ENCODE measurements at places on chromosomes 4 and X. TPM values are rescaled to one million over a fixed set of nuclear protein-coding genes. Genes with fewer than 3 reads are reported as not detected.
A peak's percentile ranks its signal among the peaks of the same experiment; 100 is the strongest.

The FAM133A gene
- 0.03 TPM for total RNA-seq

The GAK gene
- total RNA-seq = 36.9 TPM

The TXK gene
- total RNA-seq = 1.9 TPM

The TNMD gene
- total RNA-seq = not detected

The CXCR3 gene
- not detected for total RNA-seq

The SLITRK2 gene
- total RNA-seq = not detected

The GAGE13 gene
- total RNA-seq = not detected

GRCh38 chr4:129926936-129927335, 831.0 kb downstream of the C4orf33 start:
- H3K27me3 ChIP-seq = no peaks in the 10 kb centered on the region
- DNase-seq = no peak
- no peaks in the 10 kb centered on the region for H3K4me1 ChIP-seq
- no peak overlapping the region for H3K4me3 ChIP-seq
- H3K36me3 ChIP-seq = no peaks in the 10 kb centered on the region

DNA sequence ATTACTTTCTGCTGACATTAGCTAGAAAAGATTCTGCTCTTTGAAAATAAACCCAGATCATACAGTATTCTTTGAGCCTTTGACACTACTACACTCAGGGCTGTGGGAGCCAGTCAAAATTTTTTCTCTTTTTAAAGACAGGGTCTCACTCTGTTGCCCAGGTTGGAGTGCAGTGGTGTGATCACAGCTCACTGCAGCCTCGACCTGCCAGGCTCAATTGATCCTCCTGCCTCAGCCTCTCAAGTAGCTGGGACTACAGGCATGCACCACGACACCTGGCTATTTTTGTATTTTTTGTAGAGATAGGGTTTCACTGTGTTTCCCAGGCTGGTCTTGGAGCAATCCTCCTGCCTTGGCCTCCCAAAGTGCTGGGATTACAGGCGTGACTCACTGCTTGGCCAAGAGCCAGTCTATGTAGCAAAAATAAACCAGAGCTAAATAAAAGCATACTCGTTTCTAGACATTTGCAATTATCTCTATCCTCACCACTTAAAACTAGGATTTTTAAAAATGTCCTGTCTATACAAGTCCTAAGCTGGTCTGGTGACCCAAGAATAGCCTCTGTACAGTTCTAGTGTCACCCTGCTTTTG, 43.2 kb downstream of the AKAP4 start:
- H3K27ac ChIP-seq = no peak overlapping the region
- no peaks in the 10 kb centered on the region for H3K27me3 ChIP-seq
- H3K4me1 ChIP-seq = no peaks in the 10 kb centered on the region

- H3K27ac ChIP-seq = no peak overlapping the region
- DNase-seq = no peak
- H3K4me3 ChIP-seq = no peak overlapping the region
- H3K36me3 ChIP-seq = no peaks in the 10 kb centered on the region
- H3K27me3 ChIP-seq = 0 out of 2 replicates have a peak, but pooled peaks cover 5% of the 10 kb centered on the region
These were observed 385.2 kb downstream of the BMPR1B start for GRCh38 chr4:95142932-95143331.

DNA sequence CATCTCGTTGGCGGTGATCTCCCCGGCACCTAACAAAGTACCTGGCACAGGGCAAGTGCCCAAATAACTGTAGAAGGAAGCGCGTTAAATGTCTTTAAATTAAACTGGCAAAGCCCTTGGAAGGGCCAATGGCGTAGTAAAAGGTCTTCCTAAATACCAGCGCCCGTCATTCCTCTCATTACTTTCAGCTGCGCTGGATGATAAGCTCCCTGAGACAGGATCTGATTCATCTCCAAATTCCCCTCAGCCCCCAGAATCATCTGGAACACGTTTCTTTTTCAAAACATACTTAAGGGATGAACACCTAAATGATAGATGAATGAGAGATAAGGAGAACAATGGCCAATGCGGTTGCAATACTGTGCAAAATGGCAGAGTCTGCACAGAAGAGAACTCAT, 95.1 kb downstream of the AFAP1 start:
- H3K27me3 ChIP-seq = no peaks in the 10 kb centered on the region
- H3K4me3 ChIP-seq = no peak overlapping the region

DNA sequence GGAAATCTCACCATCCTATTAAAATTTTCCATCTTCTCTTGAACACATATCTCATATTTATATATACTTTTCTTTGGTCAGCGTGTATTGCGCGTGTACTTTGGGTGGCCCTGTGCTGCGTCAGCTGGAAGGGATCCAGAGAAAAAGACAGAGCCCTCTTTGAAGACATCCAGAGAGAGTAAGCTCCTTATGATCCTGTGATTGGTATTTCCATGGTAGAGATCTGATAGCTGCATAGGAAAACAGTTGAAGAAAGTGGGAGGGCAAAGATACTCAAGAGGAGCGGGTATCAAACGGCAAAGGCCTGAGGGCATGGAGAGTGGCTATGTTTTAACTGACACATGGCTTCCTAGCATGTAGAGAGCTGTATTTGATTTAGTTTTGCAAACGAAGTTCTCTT, 4.4 kb upstream of the HPGD start:
- peaks cover 6% of the 10 kb centered on the region for H3K4me1 ChIP-seq
- no peak overlapping the region for H3K4me3 ChIP-seq
- H3K27me3 ChIP-seq = peaks cover 22% of the 10 kb centered on the region
- no peak overlapping the region for H3K27ac ChIP-seq
- H3K36me3 ChIP-seq = no peaks in the 10 kb centered on the region
- DNase-seq = no peak

DNA sequence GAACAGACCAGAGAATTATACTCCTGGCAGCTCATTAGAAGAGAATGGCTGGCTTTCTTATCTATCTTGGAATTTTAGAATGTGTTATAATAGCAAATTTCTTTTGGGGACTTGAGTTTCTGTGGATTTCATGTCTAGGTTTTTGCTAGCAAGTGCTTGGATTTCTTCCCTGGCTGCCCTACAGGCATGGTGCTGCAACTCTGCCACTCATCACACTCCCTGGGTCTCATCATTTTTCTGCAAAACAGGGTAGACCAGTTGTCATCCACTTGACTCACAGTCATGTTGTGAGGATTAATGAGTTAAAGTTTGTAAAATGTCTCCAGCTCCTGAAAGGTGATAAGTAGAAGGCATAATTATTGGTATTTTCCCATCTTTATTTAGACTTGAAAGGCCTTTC, 60.7 kb upstream of the LCORL start:
- no peaks in the 10 kb centered on the region for H3K36me3 ChIP-seq
- H3K4me1 ChIP-seq = no peaks in the 10 kb centered on the region
- no peak overlapping the region for H3K4me3 ChIP-seq
- H3K27me3 ChIP-seq = 0 out of 2 replicates have a peak, but pooled peaks cover 4% of the 10 kb centered on the region

GRCh38 chrX:118702741-118703140, 24.7 kb upstream of the IL13RA1 start:
- no peak overlapping the region for H3K27ac ChIP-seq
- H3K4me3 ChIP-seq = no peak overlapping the region
- DNase-seq = peak; percentile 30
- no peaks in the 10 kb centered on the region for H3K27me3 ChIP-seq
- H3K4me1 ChIP-seq = peaks cover 7% of the 10 kb centered on the region

DNA sequence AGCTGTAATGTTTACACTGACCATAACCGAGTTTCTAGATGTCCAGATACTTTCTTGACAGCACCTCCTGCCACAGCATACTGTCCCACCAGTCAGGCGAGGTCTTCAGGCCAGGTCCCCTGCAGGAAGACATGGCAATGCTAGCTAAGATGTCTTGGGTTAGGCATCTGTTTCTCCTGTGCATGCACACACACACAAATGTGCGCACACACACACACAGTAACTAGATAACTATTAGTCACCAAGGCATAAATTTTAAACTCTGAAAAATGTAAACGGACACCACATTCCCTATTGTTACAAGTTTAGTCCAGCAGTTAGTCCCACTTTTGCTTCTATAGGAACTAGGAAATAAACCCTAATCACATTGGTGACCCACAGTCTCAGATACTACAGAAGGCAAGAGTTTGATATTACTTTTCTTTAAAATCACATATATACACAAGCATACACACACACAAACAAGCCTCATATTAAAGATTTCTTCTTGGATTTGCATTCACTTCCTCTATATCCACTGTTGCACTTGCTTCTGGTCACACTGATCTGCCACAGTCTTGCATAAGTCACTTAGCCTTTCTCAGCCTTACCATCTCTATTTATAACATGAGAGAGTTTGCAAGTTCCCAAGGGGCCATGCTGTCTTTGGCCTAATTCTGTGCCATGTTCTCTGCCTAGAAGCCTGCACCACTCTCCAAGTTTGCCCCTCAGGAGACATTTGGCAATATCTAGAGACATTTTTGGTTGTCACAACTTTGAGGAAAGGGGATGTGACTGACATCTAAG, 32.2 kb downstream of the IL21 start:
- H3K36me3 ChIP-seq = no peaks in the 10 kb centered on the region
- H3K27ac ChIP-seq = no peak overlapping the region
- peak; percentile 21 for DNase-seq

DNA sequence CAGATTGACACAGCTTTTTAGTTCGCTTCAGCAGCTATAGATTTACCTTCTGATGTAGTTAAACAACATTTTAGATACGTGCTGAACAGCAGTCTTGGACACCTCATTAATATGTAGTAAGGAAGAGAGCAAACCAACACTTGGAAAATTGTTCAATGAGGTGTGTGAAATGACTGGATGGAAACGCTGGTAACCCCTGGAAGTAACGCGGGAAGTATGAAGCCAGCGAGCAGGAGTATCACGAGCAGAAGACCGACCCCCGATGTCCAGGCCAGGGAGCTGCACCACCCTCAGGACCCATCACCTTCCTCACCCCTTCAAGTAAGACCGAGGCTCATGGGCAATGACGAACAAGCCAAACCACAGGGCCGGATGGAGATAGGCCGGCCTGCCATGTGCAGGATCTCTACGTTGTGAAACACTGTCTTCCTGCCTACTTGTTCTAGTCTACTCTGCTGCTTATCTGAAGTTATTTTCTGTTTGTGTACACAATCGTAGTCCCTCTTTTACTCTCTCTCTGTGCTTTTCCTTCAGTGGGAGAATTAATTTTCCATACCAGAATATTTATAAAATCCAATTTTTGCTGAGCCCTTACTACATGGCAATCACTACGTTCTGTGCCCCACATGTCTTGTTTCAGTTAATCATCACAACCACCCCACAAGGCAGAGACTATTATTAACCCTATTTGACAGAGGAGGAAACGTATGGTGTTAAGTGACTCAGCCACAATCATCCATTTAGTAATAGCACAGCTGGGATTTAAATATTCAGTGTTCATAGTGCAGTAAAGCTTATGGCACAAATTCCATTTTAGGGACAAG, 221.7 kb downstream of the APBB2 start:
- H3K4me3 ChIP-seq = no peak overlapping the region
- DNase-seq = no peak
- H3K27me3 ChIP-seq = no peaks in the 10 kb centered on the region
- H3K36me3 ChIP-seq = no peaks in the 10 kb centered on the region
- H3K4me1 ChIP-seq = peaks cover 36% of the 10 kb centered on the region

DNA sequence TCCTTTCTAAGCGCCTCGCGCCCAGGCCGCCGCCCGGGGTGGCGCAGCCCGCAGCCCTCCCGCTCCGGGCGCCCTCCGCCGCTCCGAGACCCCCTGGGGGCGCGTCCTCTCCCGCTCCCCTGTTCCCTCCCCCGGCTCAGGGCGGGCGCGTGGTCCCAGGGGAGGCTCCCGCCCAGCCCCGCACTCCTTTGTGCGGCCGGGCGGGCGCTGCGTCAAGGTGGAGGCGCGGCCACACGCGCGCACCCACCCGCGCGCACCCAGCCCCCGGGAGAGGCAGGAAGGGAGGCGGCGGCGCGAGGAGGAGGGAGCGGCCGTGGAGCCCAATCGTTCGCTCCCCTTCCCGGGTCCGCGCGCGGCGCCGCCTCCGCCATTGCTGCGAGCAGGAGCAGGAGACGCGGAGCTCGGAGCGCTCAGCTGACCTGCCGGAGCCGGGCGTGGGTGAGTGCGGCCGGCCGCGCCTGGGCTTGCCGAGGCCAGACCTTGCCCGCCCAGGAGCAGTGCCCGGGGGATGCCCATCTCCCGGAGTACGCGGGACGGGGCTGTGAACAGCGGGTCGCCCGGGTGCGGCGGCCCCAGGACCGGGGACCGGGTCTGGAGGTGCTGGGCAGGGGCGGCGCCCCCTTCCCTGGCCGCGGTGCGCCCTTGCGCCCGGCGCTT, at the start of gene NSG1:
TSS of gene NSG1 (plus strand) at position 367 of the 657 bp plus-strand sequence. CDS start 528 bp downstream, outside the sequence.
- peak within 1 kb of the TSS; percentile 23 for H3K4me3 ChIP-seq
- no peaks in the 10 kb centered on the region for H3K36me3 ChIP-seq
- peaks cover 24% of the 10 kb centered on the region for H3K4me1 ChIP-seq
- H3K27me3 ChIP-seq = peaks cover 88% of the 10 kb centered on the region

DNA sequence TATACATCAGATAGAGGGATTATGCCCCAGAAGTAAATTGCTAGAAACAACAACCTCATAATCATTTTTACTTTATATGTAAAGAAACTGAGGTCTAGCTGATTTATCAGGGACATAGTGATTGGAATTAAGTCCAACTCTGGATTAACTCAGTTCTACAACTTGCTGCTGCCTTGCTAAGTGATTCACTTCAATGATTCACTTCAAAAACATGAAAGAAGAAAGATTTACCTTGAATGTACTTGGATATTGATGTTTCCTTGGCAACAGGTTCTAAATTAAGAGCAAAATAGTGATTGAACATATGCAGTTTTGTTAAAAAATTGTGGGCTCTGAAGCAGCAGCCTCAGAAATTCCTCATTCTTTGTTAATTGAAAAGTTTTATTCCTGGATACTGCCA, 99.8 kb upstream of the H2AZ1 start:
- H3K27ac ChIP-seq = no peak overlapping the region
- H3K4me1 ChIP-seq = no peaks in the 10 kb centered on the region
- H3K36me3 ChIP-seq = no peaks in the 10 kb centered on the region
- no peaks in the 10 kb centered on the region for H3K27me3 ChIP-seq
- no peak overlapping the region for H3K4me3 ChIP-seq

- no peaks in the 10 kb centered on the region for H3K27me3 ChIP-seq
- peaks cover 7% of the 10 kb centered on the region for H3K36me3 ChIP-seq
- no peak overlapping the region for H3K27ac ChIP-seq
- no peak overlapping the region for H3K4me3 ChIP-seq
- no peaks in the 10 kb centered on the region for H3K4me1 ChIP-seq
These were observed 114.4 kb downstream of the SCLT1 start for GRCh38 chr4:128978985-128979384.

GRCh38 chr4:37586194-37586593, 100.0 kb downstream of the RELL1 start:
- DNase-seq = no peak
- no peaks in the 10 kb centered on the region for H3K36me3 ChIP-seq
- H3K4me3 ChIP-seq = no peak overlapping the region
- no peaks in the 10 kb centered on the region for H3K27me3 ChIP-seq
- H3K4me1 ChIP-seq = no peaks in the 10 kb centered on the region
- no peak overlapping the region for H3K27ac ChIP-seq

DNA sequence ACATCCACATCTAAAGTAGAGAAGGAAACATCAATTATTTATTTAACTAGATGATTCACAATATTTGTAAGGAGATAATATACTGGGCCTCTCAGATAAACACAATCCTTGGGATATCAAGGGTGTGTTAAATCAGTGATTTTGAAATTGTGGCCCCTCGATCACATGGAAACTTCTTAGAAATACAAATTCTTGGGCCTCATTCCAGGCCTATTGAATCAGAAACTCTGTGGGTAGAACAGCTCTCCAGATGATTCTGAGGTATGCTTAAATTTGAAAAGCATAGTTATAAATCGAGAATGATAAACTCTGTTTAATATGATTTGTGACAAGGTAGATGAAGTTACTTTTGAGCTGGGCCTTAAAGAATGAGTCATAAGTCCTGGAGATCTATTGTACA, 64.3 kb upstream of the GPR174 start:
- no peaks in the 10 kb centered on the region for H3K36me3 ChIP-seq
- H3K27ac ChIP-seq = no peak overlapping the region
- DNase-seq = peak; percentile 3
- no peaks in the 10 kb centered on the region for H3K4me1 ChIP-seq

- no peak for DNase-seq
- no peak overlapping the region for H3K4me3 ChIP-seq
- H3K27ac ChIP-seq = no peak overlapping the region
These were observed 257.8 kb upstream of the KLF3 start for GRCh38 chr4:38406243-38406642.

Data from SJSA1 (cell line).